Gastroesophageal sphincter (tissue), 4 donors: ENCODE measurements at places on chromosomes 7 and 10.
A peak's percentile ranks its signal among the peaks of the same experiment; 100 is the strongest.

DNA sequence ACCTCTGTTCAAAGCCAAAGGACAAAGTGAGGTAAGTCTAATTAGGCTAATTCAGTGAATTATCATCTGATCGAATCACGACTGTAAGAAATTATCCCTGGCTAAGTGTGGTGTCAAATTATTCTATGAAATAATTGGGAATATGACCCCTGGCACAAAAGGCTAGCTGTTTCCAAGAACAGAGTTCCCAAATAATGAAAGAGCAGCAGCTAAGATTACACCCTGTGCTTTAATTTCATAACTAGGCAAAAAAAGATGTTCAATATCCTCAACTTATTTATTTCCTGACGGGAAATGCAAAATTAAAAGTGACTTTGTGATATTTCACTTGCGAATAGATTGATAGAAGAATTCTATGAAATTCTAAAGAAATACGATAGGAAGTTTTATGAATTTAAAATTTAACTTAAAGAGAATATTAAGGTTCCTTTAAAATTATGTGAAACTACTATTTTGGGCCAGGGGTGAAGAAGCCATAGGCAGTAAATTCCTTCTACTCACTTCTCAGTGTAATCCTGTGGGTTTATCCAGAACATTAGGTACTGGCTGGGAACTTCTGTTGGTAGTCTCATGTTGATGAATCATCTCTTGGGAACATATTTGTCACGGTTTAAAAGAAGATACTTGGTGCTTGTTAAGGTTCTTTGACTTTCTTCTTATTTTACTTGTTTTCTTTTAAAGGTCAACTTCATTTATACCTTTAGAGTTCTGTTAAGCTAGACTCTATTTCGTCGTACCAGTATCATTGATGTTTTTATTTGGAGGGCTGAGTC lies 148.5 kb downstream of the POLR1F start:
- peak; percentile 69 for ATAC-seq

GRCh38 chr10:76040107-76040829 lies 608.8 kb downstream of the LRMDA start:
- no peak for ATAC-seq

GRCh38 chr7:69025249-69025648 lies 573.0 kb upstream of the AUTS2 start:
- ATAC-seq, result no peak

DNA sequence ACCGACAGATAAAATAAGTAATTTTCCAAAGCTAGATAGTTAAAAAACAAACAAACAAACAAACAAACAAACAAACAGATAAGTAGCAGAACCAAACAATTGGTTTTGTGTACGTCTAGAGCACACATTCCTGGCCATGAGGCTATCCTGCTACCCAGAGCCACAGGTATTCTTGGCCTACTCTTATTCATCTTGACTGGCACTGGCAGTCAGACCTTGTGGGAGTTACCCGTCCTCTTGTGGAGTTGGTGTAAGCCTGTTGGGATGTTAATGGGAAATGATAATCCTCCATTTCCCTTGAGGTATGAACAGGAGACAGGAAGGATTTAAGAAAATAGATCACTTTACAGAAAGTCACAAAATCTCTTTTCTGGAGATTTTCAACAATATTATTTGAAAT lies 142.4 kb upstream of the MEOX2 start:
- ATAC-seq, result no peak

GRCh38 chr7:146510088-146510680 lies 393.6 kb downstream of the CNTNAP2 start:
- ATAC-seq, result no peak

DNA sequence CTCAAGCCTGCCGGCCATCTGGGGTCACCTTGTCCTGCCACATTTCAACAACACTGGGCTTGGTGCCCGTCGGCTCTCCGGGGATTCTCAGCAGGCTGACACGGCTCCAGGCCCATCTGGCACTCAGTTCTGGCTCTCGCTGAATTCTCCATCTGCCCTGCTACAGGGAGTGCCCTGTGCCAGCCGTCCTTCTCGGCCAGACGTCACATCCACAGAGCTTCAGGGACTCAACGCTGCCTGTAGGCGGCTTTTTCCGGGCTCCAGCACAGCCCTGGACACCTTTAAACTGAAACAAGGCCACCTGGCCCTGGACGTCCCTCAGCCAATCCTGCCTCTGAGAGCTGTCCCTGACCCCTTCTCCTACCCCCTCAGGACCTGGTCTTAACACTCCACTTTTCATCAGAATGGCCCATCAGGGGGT lies 43.0 kb downstream of the TMEM130 start:
- peak; percentile 80 for ATAC-seq

DNA sequence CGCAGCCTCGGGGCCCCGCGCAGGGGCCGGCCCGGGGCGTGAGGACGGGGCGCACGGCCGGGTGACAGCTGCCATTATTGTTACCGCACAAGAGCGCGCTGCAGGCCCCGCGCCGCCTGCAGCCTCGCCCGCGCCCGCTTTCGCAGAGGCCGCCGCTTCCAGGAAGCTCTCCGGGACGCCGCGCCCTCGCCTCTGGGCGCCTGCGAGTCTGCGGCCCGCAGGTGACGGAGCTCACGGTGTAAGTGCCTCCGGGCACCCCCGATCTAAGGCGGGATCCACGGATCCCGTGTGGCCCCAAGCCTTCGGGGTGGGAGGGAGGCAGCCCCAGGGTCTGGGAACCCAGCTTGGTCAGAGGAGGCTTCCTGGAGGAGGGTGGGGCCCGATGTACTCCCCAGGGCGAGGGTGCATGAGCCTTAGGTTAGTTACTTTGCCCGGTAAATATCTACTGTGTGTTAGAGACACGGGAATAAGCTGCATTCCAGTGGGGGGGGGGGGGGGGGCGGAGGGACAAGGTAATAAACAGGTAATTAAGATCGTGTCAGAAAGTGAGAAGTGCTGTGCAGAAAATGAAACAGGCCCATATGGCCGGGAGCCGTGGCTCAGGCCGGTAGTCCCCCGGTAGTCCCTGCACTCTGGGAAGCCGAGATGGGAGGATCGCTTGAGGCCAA lies 638 bp downstream of the IQCE start:
- ATAC-seq, result no peak

DNA sequence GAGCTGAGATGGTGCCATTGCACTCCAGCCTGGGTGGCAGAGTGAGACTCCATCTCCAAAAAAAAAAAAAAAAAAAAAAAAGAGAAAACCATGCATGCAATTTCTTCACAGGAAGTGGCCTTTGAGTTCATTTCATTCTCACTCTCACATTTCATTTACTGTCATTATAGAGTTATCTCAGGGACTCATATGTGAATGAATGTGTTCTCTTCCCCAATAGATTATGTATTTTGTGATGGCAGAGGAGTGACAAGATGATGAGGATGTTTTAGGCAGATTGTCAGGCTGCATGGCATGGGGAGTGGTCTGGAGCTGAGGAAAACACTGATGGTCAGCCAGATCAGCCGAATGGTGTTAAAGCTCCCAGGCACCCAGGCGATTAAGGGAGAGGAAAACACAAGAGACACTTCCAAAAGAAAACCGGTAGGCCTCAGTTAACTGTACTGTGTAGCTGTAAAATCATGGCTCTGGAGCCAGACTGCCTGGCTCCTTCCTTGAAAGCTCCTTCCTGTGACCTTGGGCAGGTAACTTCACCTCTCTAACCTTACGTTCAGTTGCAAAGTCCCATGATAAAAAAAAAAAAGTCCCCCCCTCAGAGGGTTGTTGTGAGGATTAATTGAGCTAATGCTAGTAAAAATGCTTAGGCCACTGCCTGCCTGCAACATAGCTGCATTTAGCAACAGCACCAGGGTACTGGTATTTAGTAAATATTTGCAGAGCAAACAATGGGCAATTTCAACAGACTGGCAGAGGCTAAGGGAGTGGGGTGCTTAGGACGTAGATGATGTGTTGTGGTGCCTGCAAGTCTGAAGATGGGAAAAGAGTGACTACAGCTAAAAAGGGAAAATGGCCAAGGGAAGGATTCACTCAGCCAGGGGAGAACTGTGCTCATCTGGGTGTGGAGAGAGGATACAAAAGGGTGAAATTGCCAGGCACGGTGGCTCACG lies 6.9 kb downstream of the FRAT2 start:
- ATAC-seq, result no peak

GRCh38 chr7:122528879-122529481 lies 169.9 kb downstream of the RNF133 start:
- ATAC-seq, result no peak

DNA sequence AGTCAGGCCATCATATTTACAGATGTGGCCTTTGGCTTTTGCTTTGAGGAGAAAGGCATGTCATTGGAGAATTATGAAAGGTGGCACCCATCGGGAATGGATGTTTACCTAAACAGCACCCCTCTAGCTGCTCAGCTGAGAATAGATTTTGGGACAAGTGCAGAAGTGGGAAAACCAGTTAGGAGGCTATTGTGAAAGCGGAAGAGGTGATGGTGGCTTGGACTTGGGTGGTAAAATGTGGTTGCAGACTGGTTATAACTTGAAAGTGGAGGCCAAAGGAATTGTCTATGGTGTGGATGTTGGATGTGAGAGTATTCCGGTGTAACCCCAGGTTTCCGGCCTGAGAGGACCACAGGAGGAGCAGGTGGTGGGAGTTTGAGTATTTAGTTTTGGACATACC lies 5.2 kb upstream of the SLC12A9 start:
- no peak for ATAC-seq

DNA sequence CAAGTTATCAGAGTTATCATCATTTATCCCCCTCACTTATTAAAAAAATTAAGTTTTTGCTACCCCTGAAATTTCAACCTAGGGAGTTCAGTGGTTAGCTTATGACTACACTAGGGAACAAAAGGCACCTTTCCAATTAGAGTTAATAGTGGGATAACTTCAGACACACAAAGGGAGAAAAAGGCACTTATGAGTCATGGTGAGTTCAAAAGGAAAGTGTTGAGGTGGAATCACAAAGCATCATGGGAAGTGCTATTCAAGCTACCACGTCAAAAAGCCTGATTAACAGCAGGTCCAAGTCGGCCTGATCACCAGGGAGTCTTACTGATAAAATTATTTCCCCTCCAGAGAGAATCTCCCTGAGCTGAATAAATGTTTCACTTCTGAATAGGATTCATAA lies 165.7 kb downstream of the C7orf25 start:
- ATAC-seq, result no peak

GRCh38 chr7:107725138-107725740 lies 18.7 kb upstream of the CBLL1 start:
- ATAC-seq, result no peak
